Brain (organoid and tissue), 16 donors: ENCODE measurements at places on chromosomes 5 and 9.
A peak's percentile ranks its signal among the peaks of the same experiment; 100 is the strongest.

DNA sequence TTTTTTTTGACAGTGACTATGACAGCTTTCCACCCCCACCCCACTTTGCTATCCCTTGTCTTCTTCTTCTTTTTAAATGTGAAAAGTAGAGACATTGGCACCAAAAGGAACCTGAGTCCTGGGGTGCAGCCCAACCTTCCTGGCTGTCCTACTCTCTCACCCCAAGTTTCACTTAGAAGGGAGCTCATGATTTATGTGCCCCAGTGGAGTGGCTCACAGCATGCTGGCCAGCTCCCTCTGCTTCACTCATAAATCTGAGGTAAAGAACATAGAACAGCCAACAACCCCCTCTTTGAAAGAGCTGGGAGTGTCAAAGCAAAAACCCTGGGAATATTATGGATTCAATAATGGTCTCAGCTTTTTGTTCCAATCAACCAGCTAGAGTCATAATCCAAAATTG, 196.3 kb upstream of the DAPK1 start:
- DNase-seq = no peak

DNA sequence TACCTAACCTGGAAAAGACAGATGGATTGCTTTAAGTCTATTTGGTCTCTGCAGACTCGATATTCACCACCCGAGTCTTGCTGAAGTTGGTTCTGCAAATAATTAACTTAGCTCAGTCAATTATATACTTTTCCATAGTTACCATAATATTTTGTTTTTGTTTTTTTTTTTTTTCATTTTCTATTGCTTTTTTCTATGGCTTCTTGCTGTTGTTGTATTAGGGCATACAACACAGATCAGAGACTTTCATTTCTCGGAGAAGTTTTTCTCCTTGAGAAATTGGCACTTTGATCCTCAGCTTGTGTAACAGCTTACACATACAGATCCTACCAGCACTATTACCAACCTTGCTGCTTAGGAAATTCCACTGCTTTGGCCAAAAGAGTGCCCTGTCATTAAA, 88.0 kb downstream of the GPR21 start:
- DNase-seq = no peak

DNA sequence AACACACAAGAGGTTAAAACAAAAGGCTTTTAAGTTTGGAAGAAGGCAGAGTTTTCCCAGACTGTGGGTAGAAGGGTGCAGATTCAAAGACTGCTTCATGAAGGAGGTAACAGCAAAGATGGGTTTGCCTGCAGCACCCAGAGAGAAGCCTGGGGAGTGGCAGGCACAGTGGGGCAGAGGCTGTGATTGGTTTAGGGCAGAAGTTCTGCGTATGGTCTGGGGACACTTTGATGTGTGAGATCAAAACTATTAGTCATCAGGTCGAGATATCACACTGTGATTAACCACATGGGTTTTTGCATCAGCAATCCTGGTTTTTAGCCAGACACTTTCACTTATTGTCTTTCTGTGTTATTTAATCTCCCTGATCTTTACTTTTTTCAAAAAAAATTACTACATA, 188.8 kb upstream of the GLRA1 start:
- no peak for DNase-seq

GRCh38 chr5:65913519-65913918, 12.9 kb upstream of the ERBIN start:
- peak; percentile 79 for DNase-seq

- no peak for DNase-seq
These were observed 975 bp downstream of the RASGEF1C start for GRCh38 chr5:180208038-180208434.

DNA sequence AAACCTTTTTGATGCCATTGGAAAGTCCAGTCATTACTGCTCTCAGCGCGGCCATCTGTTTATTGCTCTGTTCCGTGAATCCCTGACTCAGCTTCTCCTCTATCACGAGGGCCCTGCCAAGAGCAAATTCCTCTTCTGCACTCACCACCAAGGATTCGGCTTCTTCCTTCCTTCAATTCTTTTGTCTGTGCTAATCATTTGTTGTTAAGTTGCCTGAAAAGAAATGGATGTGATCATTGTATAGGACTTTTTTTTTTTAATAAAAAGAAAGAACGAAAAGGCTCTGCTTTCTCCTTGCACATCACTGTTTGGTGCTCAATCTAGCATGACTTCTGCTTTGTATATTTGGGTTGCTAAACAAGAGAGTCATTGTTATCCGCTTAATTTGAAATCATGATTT, 128.7 kb upstream of the PIK3R1 start:
- DNase-seq = peak; percentile 3

DNA sequence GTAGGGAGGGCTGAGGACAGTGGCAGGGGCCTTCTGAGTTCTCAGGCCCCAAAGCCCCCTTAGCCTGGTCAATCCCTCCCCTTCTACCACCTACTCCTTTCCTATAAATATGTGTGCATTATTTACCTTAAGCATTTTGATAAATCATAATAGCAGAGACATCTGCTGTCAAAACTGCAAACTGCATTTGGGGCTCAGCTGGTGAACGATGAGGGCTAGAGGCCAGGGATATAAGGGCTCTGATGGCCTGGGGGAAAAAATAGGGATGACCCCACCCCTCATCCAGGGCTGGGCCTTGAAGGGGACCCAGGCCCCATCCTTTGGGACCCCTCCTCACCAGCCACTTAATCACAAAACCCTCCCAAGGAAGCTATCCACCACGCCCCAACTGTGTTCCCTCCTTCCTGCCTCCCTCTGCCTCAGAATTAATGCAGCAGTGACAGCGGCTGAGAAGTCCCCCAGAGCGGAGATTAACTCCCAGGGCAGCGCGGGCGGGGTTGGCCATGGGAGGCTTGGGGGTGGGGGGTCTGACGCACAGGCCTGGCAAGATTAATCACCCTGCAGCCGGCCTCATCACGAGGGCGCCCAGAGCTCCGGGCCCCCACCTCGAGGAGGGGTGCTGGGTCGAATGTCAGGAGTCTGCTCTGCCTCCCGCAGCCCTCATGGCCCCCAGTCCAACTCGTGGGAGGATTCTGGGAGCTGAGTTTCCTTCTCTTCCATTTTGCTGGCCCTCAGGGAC, 42.1 kb downstream of the CXXC5 start:
- peak; percentile 76 for DNase-seq

- DNase-seq = no peak
These were observed 92.5 kb upstream of the DNAH5 start for GRCh38 chr5:14036947-14037346.

DNA sequence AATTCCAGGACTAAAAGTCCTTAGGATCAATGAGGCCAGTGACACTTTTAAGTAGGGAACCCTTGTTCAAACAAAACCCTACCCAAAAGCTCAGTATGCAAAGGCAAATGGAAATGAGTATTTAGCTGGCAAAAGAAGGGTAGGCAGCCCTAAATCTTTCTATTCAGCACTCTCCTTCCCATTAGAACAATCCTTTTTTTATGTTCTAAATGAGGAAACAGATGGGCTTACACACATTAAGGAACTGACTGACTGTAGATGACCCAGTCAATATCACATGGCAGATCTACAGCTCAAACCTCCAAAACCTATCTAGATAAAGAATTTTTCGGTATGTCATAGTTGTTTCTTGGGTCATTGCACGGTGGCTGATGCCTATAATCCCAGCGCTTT, 7.2 kb downstream of the CSNK1A1 start:
- no peak for DNase-seq

- DNase-seq = no peak
These were observed 87.9 kb downstream of the MRPS27 start for GRCh38 chr5:72231991-72232703.

DNA sequence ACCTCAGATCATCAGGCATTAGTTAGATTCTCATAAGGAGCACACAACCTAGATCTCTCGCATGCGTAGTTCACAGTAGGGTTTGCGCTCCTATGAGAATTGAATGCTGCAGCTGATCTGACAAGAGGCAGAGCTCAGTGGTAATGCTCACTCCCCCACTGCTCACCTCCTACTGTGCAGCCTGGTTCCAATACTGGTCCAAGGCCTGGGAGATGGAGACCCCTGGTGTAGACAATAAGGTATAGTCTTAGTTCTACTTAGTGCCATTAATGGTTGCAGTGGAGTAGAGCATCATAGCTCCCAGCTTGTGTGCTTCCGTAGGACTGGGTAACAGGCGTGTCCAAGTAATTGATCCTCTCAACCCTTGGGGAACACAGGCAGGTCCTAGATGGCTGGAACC, 70.4 kb upstream of the ANKRD55 start:
- DNase-seq = no peak

DNA sequence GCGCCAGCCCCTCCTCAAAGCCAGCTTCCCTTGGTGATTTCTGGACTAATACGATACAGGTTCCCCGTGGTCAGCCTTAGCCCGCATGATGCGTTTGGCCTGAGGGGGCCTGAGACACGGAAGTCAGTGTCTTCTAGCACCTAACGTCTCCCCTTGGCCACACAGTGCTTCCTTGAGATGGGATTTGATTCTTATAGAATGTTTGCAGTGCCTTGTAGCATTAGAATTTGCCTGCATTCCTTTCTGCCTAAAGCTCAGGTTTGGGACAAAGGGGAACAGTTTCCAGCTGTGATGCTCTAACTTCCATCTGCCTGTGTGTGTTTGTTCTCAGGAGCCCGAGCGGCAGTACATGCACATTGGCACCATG, 34.4 kb downstream of the CFAP90 start:
- DNase-seq = peak; percentile 32

DNA sequence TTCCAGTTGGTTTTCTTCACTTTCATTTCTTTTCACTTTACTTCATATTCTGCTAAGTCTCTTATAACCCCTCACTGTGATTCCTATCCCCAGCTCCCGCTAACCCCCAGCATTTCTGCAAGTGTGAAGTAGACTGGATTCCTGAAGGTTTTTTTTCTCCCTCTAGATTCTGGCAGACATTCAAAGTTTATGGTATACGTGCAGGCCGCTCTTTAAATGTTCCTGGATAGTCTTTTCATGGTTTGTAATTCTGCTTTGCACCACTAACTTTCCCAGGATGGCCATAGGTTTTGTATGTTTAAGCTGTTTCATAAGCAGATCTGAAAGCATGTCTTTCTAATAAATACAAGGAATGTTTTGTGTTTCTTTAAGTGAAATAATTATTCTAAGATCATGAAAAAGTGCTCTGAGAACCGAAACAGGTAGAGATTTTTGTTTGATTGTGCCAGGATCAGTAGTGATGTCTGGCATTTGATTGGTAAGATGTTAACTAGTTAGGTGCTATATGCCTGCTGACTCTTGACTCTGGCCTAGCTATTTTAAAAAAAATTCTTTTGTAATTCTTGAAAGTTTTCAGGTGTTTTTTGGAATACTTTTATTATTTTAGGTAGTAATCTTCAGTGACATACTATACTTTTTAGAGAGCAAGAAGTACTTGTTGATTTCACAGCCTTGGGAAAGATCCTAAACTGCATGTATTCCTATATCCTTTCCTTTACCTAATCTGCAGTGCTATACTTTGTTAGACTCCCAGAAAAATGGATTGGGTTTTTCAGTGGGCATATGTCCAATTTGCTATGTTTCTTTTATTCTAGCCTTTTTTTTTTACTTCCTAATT, 29.7 kb downstream of the CNOT6 start:
- no peak for DNase-seq

DNA sequence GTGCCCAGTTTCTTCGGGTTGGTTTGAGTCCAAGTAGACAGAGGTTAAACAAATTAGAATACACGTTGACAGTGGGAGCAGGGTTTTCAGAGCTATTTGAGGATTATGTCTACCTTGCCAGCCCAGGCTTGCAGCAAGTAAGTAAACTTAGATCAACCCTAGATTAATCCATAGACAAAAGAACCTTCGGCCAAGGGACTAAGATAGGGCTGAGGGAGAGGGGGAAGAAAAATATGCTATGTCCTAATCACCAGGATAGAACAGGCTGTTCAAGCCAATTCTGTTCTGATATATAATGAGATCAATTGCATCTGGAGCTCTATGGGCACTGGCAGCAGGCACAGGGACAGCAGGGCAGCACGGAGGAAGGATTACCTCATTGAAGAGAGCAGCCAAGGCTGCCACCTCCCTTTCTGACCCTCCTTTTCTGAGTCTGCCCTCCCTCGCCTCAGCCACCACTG, 377.7 kb downstream of the PIK3R1 start:
- DNase-seq = no peak

DNA sequence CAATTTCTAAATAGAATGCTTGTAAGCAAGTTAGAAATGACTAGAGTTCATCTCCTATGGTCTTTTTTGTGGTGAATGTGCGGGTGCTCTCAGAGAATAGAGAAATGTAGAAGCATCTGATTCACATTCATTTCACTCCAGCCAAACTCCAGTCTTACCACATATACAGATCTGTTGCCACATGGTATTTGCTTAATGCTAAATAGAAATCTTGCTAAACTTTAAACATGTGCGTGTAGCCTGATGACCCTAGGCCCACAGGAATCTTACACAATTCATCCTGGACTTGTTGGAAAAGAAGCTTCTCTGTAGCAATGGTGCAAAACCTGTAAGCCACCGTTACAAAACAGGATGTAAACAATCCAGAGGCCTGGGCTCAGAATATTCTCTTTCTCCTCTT, 135.2 kb downstream of the PCSK1 start:
- no peak for DNase-seq

GRCh38 chr9:111298731-111299598, 31.1 kb downstream of the OR2K2 start:
- DNase-seq = peak; percentile 84

- no peak for DNase-seq
These were observed 39.8 kb downstream of the ANXA2R start for GRCh38 chr5:43000111-43000840.

DNA sequence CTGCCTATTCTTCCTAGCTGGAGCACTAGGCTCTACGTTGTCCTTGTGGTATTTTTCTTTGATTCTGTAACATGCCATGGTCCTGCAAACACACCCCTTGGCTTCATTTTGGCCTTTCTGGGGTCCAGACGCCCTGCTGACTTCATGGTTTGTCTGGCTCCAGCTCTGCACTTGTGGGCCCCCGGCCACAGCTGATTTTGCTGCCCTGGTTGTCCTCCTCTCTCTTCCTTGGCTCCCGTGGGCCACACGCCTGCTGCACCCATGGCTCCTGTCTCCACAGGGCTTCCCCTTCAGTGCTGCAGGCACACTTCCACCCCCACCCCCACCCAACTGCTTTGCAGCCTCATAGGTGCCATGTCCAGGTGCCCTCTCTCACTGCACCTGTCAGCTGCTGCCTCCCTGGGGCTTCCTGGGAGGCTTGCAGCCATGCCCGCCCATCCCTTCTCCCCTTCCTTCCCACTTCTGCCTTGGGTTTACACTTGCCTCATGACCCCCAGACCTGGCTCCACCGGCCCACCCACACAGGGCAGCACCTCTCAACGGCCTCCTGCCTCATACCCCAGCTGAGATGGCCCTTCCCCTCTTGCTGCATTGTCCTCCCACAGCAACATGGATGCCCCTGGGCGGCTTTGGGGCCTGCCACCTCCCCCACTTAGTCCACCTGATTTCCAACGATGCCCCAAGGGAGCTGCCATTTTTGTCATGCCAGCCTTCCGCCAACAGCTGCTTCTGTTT, 25.6 kb downstream of the SLC6A3 start:
- DNase-seq = no peak

DNA sequence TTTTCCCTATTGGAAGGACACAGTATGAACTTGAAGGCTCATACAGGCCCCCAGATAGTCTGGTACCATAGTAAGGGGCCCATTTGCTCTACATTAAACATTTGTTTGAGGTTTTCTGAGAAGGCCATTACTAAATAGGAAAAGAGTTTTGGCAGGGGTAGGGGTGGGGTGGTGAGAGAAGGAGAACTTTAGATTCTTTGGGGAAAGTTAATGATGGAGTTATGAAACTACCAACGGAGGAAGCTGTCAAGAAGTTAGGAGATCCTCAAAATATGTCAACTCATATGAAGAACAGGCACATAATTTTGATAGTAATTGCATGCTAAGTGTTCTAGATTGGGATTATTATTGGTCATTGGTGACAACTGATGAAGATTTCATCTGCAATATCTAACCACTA, 114.7 kb downstream of the TAF11L14 start:
- DNase-seq = no peak
